ENCODE measurements at places on chromosomes 5 and 9.
A peak's percentile ranks its signal among the peaks of the same experiment; 100 is the strongest.

GRCh38 chr9:109794361-109795012 lies 14.5 kb downstream of the PALM2AKAP2 start:
- no peak for DNase-seq

DNA sequence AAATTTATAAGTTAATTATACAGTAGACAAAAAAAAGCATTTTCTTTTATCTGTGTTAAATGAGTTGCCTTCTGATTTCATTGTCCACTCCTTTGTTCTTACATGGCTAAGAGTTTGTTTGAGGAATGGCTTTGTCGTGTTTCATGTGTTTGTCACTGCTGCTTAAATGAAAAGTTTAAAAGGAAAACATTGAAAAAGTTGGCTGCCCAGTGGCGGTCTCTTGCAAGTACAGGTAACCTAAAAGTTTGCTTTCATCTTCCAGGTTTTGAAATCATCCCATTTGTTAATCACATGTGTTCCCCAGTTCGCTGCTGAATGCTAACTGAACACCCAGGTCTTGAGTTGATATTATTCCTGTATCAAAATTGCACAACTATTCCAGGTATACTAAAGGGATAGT lies 33.9 kb downstream of the EGFLAM start:
- DNase-seq, result no peak

GRCh38 chr5:138542180-138542955 lies 668 bp downstream of the ETF1 start:
- DNase-seq, result no peak

- no peak for DNase-seq
These were observed 149.3 kb upstream of the POU5F2 start for GRCh38 chr5:93890657-93891056.

DNA sequence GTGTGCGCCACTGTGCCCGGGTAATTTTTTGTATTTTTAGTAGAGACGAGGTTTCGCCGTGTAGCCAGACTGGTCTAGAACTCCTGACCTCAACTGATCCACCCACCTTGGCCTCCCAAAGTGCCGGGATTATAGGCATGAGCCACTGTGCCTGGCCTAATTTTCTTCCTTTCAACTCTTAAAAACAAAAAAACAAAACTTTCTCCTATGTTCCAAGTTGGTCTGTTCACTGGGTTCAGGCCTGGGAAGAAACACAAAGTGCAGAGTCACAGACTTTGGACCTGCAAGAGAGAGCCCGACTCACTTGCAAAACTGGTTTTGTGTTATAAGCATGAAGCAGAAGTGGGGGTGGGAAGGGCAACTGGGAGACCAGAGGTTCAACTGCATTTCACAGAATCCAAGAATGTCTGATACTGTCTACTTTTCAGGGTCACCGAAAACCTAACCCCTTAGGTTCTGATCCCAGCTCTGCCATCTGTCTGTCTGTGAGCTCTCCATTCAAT lies 5.2 kb upstream of the HDHD3 start:
- no peak for DNase-seq

DNA sequence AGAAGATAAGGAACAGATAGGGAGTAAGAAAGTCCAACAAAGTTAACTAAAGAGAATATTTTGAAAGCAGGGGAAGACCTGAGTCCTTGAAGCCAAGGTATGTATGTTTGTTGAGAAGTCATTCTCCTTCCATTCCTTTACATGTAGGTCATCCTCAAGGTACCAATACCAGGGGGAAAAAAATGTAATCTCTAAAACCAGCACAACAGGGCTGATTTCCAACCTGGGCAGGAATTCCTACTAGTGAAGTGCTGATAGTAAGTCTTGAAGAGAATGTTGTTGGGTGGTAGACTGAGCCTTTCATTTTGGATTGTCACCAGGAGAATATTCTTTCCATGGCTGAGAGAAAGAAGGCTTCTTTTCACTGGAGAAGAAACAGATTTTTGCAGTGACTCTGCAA lies 117.1 kb upstream of the ZNF462 start:
- DNase-seq, result no peak

DNA sequence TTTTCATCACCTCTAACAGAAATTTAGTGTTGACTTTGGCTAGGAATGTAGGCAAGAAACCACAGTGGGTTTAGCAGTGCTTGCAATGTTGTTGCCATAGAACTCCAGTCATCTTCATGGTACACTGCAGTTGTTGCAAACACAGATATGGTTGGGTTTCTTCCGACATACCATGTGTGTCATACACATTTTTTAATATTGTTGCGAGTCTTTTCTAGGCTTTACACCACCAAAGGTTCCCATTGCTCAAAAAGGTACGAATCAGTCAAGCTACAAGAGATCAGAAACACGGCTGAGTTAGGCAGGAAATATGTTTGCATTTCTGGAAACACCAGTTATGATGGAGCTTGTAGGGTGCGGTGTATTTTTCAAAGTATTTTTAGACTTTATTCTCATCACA lies 172.4 kb downstream of the SYK start:
- DNase-seq, result no peak

DNA sequence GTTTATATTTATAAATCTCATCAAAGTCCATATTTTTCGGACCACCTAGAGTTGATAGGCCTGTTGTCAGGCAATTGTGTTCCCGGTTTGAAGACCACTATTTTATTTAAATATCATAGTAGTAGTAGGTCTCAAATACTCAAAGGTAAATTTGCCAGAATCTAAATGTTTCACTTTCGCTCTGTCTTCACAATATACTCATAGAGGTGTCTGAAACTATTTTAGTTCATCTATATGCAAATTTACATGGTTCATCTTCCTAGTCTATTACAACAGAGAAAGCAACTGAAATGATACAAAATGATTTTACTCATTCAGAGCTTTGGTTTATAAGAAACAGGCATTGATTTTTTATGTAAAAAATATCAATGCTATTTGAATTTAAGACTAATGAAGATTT lies 1897.5 kb downstream of the EFNA5 start:
- no peak for DNase-seq

- DNase-seq, result peak; percentile 28
These were observed 13.3 kb downstream of the DCANP1 start for GRCh38 chr5:135433681-135434426.

- no peak for DNase-seq
These were observed 76.1 kb downstream of the C9orf50 start for GRCh38 chr9:129544761-129545160.

DNA sequence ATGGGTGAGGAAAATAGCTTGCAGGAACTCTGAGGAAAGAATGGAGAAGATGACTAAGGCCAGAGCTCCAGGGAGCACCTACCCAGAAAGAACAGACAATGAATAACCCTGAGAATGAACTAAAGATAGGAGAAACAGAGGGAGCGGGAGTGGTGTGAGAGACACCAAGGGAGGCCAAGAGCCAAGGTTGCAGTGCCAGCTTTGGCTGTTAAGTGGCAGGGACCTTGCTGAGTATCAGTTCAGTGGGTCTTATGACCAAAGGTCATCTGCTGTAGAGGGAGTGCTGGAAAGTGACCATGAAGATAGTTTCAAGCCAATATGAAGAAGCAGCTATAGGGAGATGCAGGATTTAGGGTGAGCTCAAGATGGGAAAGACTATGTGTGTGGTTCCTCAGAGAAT lies 16.7 kb downstream of the P4HA2 start:
- DNase-seq, result no peak

- DNase-seq, result no peak
These were observed 28.9 kb downstream of the GABRG2 start for GRCh38 chr5:162096448-162096847.

- peak; percentile 87 for DNase-seq
These were observed 451.6 kb upstream of the CD180 start for GRCh38 chr5:67648201-67648671.

DNA sequence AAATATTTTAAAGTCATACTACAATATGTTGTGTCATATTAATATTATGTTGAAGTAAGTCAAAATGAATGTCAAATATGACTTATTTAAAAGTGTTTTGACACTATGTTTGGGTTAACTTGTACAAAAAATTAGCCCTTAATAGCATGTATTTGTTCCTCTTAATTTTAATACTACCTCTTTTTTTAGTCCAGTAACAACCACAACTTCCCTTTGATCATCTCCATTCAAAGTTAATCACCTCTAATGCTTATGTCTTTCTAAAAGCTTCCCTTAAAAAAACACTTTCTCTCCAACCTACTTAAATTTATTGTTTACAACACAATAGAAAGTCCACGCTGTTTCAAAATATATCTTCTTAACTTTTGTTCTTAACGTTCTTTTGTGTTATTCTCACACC lies 9.6 kb downstream of the SLCO4C1 start:
- DNase-seq, result no peak

DNA sequence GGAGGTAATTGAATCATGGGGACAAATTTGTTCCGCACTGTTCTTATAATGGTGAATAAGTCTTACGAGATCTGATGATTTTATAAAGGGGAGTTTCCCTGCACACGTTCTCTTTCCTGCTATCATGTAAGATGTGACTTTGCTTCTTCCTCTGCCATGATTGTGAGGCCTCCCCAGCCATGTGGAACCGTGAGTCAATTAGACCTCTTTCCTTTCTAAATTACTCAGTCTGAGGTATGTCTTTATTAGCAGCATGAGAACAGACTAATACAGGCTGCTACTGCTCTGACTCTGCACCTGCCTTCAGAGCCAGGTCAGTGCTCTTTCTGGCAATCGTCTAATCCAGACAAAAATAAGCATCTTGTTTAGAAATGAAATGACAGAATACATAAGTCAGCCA lies 479.2 kb upstream of the TUSC1 start:
- DNase-seq, result no peak

DNA sequence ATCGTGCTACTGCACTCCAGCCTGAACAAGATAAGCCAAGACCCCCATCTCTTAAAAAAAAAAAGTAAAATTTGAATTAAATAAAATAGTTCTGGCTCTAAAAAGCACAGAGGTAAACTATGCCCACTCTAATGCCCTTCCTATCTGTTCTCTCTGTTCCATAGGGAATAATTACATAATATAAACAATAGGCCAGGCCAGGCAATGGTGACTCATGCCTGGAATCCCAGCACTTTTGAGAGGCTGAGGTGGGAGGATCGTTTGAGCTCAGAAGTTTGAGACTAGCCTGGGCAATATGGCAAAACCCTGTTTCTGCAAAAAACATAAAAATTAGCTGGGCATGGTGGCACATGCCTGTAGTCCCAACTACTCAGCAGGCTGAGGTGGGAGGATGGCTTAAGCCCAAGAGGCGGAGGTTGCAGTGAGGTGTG lies 47.4 kb downstream of the MYO10 start:
- DNase-seq, result no peak

- peak; percentile 95 for DNase-seq
These were observed 227.1 kb upstream of the NREP start for GRCh38 chr5:111984044-111984443.

DNA sequence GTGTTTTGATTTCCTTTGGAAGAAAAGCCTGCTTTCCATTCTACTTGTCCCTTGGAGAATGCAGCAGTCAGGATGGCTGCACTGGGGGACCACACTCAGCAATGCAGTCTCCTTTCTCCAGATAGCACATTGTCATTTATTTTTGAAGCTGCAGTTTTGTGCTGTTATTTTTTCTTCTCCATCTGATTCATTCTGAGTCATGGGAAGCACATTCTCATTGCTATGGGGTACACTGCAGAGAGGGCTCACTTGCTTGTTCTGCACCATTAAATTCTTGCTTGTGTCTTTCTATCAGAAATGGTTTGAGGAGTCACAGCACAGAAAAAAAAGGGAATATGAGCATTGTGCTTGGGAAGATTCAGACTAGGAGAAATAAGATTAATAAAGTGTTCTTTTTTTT lies 39.7 kb upstream of the POC5 start:
- DNase-seq, result peak; percentile 7

- no peak for DNase-seq
These were observed 18.7 kb downstream of the NIPAL4 start for GRCh38 chr5:157478726-157479125.

DNA sequence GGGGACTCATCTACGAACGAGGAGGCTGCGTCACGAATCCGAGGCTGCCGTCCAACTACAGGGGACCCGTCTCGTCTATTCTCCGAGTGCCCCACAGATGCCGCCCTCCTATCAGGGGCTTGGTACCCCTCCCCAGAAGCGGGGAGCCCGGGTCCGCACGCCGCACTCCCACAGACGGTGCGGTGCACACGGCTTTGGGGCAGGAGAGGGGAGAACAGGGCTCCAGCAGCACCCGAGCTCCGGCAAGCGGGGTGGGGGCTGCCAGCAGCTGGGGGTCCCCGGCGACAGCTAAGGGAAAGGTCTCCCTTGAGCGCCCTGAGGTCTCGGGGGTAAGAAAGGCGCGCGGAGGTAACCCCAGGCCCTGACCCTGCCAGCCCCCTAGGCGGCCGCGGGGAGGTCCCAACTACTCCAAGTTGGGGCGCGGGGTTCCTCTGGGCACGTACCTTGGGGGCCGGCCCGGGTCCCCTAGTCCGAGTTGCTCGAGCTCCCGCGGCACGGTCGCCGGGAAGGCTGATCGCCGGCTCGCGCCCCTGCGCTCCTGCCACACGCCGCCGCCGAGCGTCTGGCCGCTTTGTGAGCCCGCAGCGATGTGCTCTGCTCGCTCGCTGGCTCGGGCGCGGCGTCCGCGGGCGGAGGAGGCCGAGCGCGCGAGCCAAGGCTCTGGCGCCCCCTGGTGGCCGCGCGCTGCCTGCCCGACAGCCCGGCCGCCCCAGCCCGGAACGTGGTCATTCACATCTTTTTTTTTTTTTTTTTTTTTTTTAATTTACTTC lies at the start of gene SPOCK1:
Gene SPOCK1, minus strand, starts transcription at position 591 of the 770 bp plus-strand sequence.
- no peak for DNase-seq

GRCh38 chr5:135891268-135891667 lies 4.4 kb downstream of the IL9 start:
- DNase-seq, result no peak

- no peak for DNase-seq
These were observed 180.6 kb downstream of the CACNA1B start for GRCh38 chr9:138058181-138058580.

- no peak for DNase-seq
These were observed 33.2 kb downstream of the FBXO38 start for GRCh38 chr5:148416921-148417320.

- DNase-seq, result no peak
These were observed 400 bp downstream of the KDM4C start for GRCh38 chr9:6758248-6758497.

DNA sequence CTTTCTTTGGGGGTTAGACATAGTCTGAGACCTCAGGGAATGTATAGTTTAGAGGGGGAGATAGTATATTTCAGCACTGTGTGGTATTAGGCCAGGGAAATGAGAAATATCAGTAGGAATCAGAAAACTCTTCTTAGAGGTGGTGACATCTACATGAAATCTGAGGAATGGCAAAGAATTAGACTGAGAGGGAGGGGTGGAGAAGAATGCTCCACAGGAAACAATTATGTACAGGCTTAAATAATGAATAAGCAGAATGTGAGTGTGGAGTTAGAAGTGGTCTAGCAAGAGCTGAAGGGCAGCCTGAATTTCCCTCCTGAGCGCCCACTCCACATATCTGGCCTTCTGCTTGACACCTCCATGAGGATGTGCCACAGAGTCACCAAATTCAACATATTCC lies 3.6 kb upstream of the MACIR start:
- DNase-seq, result no peak

All from skeletal muscle cell (primary cell).